Activated CD8-positive, alpha-beta memory T cell treated with anti-CD3 and anti-CD28 coated beads for 4 hours (primary cell): ENCODE measurements at places on chromosomes 3 and 15.

DNA sequence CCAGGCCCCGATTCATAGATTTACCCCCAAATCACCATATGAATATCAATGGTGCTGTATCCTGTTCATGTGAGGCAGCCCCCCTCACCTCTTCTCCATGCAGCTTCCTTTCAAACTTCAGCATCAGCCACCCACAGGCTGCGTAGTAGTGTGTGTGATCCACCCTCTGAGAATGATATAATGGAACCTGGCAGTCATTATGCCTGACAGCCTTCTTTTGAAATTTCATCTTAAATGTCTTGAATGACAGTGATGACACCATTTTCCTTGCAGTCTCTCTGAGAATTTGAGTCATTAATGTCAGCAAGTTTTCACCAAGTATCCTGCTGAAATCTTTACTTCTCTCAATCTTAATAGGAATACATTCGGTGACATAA lies 3.5 kb upstream of the CLRN1 start:
- no peak for DNase-seq

GRCh38 chr15:91876187-91876586 lies 22.7 kb downstream of the SLCO3A1 start:
- no peak for DNase-seq

DNA sequence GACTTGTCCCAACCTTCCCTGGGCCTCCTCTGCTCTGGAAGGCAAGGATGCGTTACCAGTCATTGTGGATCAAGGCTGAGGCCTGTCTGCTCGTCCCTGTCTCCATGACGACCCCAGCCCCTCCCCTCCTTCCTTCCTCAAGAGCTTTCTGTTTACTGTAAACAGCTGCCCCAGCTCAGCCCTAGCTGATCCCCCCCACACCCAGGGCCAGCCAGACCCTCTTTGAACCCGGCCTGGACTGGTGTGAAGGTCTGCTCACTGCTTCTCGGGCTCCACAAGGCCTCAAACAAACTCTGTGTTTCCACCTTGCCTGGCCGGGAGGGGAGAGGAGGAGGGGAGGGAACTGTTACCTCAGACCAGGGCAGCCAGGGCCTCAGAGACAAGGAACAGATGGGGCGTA lies 16.9 kb downstream of the VPS18 start:
- no peak for DNase-seq

DNA sequence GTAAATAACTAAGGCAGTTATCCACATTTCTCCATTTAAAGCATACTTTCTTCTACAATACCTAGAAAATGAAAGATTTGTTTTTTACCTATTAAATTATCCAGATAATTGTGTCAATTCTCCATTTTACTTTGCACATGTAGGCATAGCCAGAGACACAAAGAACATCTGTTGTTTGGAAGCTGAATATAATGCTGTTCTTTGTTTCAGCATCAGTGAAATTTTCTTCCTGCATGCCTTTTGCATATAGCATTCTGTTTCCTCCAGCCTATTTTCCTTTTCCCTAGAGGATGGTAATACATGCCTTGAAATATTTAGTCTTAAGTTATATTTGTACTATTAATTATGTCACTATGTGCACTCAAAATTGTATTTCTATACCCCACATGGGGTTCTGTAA lies 233.7 kb downstream of the CNTN6 start:
- no peak for DNase-seq

- DNase-seq, result no peak
These were observed 243.2 kb upstream of the NR2F2 start for GRCh38 chr15:96087180-96087884.

DNA sequence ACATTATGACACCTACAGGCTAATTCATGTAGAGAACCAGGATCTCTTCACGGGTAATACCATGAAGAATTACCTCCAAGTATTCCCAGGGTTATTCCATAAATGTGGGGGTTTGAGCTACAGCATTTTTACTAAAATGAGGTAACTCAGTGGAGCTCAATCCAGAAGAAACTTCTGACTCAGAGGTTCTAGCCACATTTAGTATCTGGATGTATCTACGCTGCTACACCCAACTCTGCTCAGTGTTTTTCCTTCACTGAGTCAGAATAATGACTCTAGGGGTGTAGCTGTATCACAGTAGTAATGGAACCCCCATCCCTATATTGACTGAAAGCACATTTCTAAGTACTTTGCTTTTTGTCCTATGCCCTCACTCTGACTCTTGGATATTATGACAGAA lies 52.4 kb downstream of the COPS2 start:
- DNase-seq, result no peak

- no peak for DNase-seq
These were observed 118.6 kb upstream of the PRR20G start for GRCh38 chr3:127406309-127407025.

DNA sequence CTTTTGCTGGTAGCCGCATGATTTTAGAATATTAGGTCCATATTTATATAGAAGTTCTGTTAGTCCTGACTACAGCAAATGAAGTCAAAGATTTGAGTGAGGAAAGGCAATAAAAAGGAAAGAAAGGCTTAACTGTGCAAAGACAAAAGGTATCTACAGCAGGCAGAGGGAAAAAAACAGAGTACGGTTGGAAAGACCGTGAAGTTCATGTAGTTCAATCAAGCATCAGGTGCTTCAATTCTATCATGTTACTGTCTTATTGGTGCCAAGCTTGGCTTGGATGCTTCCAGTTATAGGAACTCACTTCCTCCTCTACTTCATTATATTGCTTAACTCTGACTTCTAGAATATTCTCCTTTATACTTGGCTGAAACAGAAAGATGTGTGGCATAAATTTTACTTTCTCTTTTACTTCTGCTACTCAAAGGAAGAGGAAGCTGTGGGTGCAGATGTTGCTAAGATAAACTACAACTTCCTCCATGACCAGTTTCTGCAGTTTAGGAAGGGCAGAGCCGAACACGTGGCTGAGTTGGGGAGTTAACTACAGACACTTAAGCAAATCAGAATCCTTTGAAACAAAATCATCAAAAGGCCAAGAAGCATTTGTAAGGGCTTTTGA lies 72.6 kb upstream of the ZBED2 start:
- peak; percentile 44 for DNase-seq
